NCI-H1105 treated with DMSO at 0.1 percent for 48 hours (cell line): ENCODE measurements at places on chromosomes 7 and 10.

- no peak for DNase-seq
These were observed 2.0 kb downstream of the BAZ1B start for GRCh38 chr7:73519867-73520672.

DNA sequence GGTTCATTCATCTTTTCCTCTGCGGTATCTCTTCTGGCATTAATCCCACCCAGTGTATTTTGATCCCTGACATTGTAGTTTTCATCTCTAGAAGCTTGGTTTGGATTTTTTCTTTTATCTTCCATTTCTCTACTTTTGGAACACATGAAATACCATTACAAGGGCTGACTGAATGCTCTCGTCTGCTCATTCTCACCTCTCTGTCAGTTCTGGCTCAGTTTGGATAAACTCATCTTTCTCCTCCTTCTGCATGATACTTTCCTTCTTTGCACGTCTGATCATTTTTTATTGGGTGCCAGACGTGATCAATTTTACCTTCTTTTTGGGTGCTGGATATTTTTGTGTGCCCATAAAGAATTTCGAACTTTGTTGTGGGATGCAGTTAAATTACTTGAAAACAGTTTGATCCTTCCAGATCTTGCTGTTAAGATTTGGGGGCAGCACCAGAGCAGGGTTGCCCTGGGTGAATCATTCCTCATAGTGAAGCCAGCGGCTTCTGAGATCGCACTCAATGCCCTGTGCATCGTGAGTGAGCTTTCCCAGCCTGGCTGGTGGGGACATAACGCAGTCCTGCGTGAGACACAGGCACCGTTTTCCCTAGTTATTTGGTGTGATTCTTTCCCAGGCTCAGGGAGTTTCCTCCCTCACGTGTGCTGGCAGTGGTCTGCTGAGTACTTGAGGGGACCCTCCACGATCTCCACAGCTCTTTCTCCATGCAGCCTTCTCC lies 53.8 kb downstream of the LHPP start:
- DNase-seq: no peak

DNA sequence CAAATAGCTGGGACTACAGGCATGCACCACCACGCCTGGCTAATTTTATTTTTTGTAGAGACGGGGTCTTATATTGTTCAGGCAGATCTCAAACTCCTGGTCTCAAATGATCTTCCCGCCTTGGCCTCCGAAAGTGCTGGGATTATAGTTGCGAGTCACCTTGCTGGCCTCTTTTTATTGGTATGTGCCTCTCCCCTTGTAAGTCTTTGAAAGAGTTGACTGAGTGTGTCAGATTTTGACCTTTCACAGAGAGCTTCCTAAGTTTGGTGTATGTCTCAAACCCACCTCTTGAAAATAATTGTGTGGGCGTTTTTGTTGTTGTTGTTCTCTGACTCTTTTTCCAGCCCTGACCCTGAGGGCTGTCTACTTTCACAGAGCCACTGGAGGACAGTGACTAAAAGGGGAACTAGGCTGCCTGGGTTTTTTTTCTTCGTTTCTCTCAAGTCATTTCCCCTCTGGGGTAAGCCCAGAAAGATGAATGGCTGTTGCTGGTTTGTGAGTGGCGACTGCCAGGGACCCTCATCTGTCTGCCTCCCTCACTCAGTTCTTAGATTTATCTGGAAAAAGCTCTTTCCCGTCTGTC lies 262.8 kb downstream of the ZEB1 start:
- DNase-seq: no peak

DNA sequence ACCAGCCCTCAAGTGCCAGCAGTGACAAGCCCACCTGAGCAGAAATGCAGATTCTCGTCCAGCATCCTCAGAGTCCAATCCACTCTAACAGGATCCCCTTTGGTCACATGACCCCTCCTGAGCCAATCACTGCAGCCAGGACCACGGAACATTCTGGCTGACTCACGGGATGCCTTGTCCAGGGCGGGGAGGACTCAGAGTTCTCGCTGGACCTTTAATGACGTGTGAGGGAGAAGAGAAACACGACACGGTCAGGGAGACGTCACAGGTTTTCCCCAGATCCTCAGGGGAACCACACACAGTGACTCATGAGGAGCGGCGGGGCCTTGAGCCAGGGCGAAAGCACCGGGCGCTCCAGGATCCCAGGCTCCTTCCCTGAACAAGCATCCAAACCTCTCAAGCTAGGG lies 155.7 kb downstream of the PTPRN2 start:
- no peak for DNase-seq

DNA sequence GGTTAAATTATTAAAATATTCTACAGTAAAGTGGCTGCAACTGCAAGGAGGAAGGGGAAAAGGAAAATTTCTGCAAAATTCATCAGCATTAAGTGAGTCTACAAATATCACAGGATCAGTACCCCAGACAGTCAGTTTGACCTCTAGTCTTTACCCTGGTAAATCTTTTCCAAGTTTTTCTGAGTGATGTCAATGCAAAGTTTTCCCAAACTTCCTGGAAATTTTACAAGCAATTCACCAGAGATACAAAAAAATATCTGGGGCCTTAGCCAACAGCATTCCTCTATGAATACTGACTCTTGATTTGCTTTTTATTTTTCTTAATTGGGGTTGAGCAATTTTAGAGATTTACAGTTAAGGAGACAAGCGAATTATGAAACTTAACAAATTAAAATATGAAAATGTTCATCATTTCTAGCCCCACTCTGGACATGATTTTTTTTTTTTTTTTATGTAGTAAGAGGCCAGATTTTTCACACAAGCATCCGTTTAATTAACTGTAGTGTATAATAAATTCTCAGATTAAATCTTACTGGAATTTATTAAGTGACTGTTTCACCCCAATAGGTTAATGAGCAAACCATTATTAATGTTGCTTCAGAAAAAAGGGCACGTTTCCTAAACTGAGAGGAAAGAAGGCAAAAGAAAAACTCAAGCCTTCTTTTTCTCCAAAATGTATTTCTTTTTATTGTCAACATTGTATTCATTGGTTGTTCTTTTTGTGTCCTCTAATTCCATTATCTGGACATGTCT lies 539.5 kb upstream of the FZD8 start:
- no peak for DNase-seq
